ENCODE measurements at places on chromosomes 4 and X.
A peak's percentile ranks its signal among the peaks of the same experiment; 100 is the strongest.

DNA sequence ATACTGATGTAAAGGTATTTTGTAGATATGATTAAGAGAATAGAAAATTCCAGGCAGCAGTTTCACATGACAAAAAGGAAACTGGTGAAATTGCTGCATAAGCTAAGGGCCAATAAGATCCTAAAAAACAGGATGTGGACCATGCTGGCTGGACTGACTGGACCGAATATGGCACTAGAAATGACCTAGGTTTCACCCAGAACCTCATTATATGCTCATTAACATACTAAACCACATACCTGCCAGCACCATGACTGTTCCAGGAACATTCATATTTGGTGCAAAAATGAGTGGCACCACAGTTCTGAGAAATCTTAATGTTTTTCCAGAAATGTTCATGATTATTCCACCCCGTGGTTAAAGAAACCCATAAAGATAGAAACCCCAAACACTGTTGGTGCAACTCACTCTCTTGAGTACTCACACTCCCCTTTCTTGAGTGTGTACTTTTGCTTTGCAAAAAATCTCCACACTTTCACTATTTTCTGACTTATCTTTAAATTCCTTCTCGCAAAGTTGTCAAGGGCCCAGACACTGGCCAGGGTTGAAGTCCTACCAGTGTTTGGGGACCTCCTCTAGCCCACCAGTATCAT is 74.0 kb downstream of the FANCB start:
- DNase-seq = no peak

- no peak for DNase-seq
These were observed 14.4 kb upstream of the CC2D2A start for GRCh38 chr4:15455290-15455689.

DNA sequence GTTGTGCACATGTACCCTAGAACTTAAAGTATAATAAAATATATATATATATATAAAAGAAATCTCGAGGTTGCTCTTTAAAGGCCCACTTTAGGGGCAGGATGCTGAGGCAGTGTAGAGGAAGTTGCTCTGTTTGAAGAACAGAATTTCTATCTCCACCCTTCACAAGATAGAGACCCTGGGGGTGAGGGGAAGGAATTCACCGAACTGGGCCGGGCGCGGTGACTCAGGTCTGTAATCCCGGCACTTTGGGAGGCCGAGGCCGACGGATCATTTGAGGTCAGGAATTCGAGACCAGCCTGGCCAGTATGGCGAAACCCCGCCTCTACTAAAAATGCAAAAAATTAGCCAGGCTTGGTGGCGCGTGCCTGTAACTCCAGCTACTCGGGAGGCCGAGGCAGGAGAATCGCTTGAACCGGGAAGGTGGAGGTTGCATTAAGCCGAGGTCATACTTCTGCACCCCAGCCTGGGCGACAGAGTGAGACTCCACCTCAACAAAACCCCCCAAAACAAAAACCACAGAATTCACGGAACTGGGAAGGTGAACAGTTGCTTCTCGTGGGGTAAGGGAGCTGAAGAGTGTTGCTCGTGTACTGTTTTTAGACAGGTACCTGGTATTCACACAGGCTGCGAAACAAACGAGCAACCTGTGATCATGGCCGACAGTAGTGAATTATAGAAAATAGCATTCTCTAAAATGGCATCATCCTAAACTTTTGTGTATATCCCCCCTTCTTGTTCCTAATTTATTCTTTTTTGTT is 6.2 kb downstream of the PLAC8 start:
- DNase-seq = no peak

GRCh38 chrX:40579141-40579540 is 1.6 kb upstream of the ATP6AP2 start:
- DNase-seq = no peak

DNA sequence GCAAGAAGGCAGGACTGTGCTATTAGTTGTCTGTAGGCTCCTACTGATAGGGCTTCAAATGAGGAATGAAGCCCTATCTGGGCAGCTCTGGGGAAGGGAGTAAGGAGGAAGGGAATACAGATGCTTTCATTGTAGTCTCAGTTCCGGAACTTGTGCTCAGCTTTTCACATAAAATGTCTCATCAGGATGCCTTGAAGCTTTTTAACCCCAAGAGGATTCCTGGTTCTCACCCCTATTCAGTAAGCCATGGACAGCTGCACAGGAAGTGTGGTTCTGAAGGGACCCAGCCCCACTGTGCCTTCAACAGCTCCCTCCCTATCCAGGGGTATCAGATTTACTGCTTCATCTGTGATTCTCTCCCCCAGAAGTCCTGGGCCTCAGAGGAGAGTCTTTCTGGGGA is 5.0 kb downstream of the ARMCX5 start:
- DNase-seq = no peak

DNA sequence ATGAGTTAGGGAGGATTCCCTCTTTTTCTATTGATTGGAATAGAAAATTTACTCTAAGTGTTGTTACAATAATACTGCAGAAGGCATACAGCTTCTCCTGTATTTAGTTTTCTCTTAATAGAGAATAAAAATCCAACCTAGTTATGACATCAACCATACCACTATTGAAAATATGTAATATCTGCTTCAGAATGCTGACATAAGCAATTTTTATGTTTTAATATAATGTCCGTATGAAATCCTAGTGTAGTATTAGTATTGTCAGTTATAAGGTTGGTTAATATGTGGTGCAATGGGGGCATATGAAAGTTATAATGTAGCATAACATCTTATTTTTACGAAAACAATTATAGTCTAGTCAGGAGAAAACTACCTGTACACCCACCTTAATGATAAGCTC is 68.2 kb downstream of the HEPH start:
- no peak for DNase-seq

- no peak for DNase-seq
These were observed 5.4 kb downstream of the HTRA3 start for GRCh38 chr4:8274765-8275547.

DNA sequence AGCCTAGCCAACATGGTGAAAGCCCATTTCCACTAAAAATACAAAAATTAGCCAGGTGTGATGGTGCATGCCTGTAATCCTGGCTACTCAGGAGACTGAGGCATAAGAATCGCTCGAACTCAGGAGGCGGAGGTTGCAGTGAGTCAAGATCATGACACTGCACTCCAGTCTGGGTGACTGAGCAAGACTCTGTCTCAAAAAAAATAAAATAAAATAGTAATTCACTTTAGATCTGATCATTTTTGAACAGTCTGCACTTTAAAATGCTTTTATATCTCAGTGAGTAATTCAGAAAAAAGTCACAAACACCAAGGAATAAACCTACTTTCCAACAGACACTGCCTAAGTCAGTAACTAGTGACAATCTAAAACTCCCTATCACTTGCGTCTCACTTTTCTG is 25.6 kb upstream of the CORIN start:
- no peak for DNase-seq

- DNase-seq = no peak
These were observed 63.3 kb upstream of the CCDC160 start for GRCh38 chrX:134173541-134174272.

DNA sequence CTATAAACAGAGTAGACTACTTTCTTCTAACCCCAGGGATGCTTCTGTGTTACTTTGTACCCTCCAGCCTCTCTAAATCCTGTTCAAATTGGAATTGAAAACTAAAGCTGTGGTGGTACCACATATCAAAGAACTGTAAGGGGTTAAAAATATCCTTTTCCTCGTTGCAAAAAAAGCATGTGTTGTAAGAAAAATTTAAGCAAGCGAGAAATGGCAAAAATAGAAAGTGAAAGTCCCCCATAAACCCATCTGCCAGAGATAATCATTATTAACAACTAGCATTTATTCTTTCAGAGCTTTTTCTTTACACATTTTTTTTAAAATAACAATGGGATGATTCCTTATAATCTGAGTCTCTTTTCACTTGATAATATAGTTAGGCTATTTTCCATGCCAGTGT is 40.6 kb downstream of the TMEM164 start:
- DNase-seq = no peak

GRCh38 chr4:1021386-1022050 is 10.1 kb downstream of the FGFRL1 start:
- DNase-seq = no peak

DNA sequence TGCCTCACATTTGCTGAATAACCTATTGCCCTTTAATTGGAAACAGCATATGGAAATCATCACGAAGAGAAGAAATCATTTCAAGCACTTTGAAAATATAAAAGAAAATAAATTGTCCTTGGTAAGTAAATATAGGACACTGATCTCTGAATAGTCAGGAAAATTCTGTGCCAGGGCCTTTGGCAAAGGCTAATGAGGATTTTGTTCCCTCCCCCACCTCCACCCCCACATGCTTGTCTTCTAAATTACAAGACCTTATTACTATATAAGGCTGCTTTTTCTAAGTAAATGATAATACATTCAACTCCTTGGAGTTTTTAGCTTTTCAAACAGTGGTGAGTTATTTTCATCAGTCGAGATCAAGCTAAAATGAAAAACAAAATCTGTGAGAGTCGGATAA is 15.8 kb downstream of the SYNPO2 start:
- no peak for DNase-seq

DNA sequence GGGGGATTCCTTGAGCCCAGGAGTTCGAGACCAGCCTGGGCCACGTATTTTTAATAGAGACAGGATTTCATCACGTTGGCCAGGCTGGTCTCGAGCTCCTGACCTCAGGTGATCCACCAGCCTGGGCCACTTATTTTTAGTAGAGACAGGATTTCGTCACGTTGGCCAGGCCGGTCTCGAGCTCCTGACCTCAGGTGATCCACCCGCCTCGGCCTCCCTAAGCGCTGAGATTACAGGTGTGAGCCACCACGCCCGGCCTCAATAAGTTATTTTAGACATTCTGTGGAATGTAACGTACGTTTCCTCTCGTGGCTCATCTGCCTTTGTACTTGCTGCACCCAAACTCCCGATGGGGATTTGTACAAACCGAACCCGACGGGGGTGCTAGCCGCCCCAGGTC is 8.8 kb downstream of the ASMT start:
- no peak for DNase-seq

DNA sequence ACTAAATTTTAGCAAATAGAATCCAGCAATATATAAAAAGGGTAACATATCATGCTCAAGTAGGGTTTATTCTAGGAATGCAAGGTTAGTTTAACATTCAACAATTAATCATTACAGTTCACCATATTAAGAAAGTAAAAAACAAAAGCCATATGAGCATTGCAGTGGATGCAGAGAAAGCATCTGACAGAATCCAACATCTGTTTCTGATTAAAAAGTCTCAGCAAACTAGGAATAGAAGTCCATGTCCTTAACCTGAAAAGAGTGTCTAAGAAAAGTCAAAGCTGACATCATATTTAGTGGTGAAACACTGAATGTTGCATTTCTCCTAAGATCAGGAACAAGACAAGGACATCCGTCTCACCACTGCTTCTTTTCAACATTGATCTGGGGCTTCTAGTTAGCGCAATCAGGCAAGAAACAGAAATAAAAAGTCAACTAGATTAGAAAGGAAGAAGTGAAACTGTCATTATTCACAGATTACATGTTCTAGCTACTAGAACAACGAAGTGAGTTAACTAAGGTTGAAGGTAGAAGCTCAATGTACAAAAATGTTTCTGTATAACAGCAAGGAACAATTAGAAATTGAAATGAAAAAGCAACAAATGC is 49.3 kb downstream of the MRPL1 start:
- DNase-seq = no peak

- DNase-seq = no peak
These were observed 13.6 kb downstream of the UVSSA start for GRCh38 chr4:1360423-1361283.

DNA sequence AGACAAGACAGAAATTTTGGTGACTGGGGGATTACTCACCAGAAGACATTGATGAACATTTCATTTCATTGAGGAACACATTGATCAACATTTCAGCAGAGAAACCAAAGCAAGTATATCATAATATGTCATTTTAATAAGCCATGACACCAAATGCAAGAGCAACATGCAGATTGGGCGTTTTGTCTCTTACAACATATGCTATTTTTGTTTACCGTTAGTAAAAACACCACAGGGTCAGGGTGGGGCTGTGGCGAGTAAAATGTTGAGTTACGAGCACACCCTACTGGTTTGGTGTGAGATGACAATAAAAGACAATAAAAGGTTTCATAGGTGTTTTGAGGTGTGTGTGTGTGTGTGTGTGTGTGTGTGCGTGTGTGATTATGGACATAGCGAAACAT is 294.5 kb downstream of the PDGFC start:
- peak; percentile 32 for DNase-seq

DNA sequence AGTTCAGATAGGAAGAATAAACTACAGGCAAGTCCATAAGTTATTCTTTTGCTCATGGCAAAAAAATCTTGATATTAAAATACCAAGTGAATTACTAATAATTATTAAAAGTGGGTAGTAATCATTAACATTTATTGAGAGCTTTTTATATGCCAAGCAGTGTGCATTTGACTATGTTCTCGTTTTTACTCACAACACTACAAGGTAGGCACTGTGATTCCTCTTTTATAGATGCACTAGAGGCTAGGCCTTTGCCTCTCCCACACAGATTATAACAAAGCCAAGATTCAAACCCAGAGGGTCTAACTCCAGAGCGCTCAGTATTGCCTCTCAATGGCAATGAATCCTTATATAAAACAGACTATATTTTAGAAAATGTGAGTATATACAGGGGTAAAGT is 254.2 kb downstream of the NAF1 start:
- no peak for DNase-seq

DNA sequence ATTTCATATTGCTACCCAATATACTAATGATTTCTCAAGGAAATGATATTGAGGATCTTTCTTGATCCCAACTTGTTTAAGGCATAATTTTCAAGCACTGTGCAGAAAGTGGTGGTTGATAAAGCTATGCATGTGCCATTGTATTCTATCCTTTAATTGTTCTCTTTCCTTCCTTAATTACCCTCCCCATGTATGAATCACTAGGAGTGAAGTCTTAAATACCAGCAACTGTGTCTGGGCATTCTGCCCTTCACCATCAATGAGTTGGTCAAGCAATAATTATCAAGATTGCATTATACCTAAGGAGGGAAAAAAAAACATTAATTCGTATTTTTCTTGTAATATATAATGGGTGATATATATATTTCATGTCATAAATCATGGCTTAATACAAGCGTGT is 111.8 kb upstream of the FRMPD4 start:
- no peak for DNase-seq

DNA sequence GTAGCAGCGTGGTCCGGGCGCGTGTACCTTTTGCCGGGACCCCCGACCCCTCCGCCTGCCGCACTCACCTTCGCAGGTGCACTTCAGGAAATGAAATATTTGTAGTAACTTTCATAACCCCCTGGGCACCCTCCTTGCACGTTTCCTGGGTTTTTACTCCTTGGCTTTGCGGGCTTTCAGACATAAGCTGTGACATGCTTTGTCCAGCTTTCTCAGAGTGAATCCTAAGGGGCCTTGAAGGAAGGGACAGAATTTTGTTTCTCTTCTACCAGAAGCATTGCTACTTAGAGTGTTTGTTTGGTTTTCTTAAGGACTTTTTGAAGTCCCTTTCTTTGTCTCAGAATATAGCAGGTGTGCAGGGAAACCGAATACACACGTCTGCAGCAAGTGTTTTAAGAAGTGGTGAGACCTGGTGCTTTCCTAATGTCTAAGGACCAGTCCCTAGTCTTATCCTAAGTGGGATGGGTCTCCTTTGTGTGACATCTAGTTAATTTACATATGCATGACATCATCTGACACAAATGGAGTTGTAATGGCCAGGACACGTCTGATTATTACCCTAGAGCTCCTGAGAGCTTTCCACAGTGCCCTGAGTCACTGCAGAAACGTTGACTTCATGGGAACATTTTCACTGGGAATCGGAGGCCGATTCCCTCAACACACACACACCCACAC is 1.3 kb downstream of the FAM149A start:
- DNase-seq = peak; percentile 37

- peak; percentile 8 for DNase-seq
These were observed 145.4 kb downstream of the EMCN start for GRCh38 chr4:100372432-100372831.
